ENCODE measurements at places on chromosomes 2 and 18.

DNA sequence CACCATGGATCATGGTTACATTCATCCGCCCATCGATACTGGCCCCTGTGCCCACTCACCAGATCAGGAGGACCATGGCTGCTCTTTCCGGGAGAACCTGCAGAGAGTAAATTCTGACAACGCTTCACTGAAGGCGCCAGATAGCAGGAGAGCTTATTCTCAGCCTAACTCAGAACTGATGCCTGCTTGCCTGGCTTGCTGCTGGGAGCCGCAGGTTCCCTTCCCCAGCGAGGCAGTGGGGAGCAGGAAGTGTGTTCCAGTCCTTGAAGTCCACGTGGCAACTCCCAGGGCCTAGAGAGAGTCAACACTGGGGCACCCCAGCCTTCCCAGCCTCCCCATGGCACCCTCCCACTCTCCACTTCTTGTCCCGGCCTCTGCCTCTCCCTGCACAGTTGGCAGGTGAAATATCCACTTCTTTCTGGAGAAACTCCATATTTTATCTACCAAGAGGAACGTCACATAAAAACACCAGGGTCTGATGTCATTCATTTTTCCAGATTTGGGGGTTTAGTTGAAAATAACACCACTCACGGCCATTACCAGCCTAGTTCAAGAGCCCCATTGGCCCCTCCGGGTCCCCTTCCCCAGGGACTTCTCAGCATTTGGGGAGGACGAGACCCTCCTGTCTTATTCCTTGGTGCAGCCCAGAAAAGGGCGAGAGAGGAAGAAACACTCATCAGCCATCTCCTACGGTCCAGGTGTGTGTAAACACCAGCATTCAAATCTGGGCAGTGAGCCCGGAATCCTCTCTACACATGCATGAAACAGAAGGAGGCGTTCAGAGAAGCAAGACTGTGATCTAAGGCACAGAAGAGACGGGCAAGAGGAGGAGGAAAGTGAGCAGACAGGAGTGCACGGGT lies 3.5 kb upstream of the TUBB6 start:
- peaks cover 7% of the 10 kb centered on the region for H3K36me3 ChIP-seq
- H3K4me3 ChIP-seq = peak overlapping the region; percentile 35
- peaks cover 25% of the 10 kb centered on the region for H3K4me1 ChIP-seq
- peaks cover 18% of the 10 kb centered on the region for H3K27me3 ChIP-seq
- H3K27ac ChIP-seq = no peak overlapping the region

DNA sequence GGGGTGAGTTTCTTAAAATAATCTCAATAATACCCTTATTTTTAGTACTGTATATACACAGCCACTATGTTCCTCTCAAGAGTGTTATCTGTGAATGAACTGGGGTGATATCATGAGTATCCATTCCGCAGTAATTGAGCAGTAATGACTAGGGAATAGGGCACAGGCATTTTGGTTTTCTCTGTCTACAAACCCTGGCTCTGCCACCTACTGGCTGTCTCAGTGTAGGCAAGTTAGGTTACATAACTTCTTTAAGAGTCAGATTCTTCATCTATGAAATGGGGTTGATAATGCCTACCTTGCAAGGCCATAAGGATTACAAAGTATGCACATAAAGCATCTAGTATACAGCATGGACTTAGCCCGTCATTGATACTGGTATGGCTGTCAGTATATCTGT lies 555.8 kb downstream of the NRXN1 start:
- no peaks in the 10 kb centered on the region for H3K27me3 ChIP-seq
- H3K4me1 ChIP-seq = peaks cover 4% of the 10 kb centered on the region

DNA sequence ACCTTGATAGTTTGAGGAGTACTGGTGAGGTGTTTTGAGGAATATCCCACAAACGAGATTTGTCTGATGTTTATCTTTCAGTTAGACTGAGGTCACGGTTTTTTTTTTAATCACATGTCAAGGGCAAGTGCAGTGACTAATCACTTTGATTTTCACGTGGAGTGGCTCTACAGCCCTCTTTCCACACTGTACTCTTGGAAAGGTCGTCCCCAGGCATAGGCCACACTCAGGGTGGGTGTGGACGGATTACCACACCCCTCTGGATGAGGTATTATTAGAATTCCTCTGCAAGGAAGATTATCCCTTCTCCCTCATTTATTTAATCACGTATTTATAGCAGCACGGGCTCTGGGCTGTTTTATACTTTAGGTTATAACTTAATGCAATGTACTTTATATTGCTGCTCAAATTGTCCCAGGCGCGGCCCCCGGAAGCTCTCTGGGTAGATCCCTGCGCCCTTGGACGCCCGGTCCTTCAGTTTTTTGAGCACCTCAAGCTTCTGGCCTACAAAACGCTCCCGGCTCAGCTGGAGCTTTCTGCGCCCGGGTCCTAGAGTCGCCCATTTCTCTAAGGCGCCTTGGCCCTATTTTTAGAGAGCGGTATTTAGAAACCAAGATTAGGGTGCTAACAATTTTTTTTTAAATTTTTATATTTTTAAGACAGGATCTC lies 515 bp upstream of the PLEKHB2 start:
- no peak for DNase-seq
- no peaks in the 10 kb centered on the region for H3K36me3 ChIP-seq

DNA sequence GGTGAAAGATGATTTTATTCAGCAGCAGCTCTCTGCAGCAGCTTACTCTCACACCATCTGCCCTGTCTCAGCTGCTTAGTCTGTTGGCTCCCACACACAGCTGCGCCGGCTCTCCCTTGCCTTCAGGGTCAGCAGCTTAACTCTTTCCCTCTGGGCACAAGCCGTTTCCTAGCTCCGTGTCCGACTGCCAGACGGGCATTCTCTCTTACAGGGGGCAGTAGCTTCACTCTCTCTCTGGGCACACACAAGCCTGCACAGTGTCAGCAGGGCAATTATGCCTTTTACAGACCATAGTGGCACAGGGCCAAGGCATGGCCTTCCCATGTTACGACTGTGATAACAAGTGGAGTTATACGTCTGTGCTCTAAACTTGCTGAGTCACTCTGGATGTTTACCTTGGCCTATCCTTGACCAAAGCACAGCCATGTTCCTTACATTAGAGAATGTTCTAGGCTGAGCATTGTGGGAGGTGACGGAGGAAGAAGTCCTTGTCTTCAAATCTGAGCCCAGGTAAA lies 31.7 kb downstream of the PCARE start:
- H3K36me3 ChIP-seq = no peaks in the 10 kb centered on the region
- no peak overlapping the region for H3K27ac ChIP-seq
- no peaks in the 10 kb centered on the region for H3K27me3 ChIP-seq
- no peak overlapping the region for H3K4me3 ChIP-seq
- no peak for DNase-seq

DNA sequence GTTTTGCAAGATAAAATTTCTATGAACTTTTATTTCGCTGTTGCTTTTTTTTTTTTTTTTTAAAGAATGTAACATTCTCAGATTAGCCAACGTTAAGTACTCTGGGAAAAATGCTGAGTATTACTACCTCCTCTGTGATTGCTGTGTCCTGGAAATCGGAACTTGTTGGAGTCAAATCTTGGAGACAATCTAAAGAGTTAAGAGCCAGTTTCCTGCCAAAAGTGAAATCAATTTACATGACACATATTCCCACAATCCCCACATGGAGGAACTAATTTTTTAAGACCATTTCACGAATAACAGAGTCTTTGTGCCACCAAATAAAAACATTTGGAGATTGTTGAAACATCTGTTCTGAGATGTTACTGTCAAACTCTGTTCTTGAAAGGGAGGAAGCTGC lies 127.8 kb downstream of the MEP1B start:
- H3K4me3 ChIP-seq = no peak overlapping the region
- no peak overlapping the region for H3K27ac ChIP-seq
- peaks cover 3% of the 10 kb centered on the region for H3K4me1 ChIP-seq
- DNase-seq = no peak
- H3K27me3 ChIP-seq = peaks cover 4% of the 10 kb centered on the region

- H3K4me1 ChIP-seq = peaks cover 20% of the 10 kb centered on the region
- H3K27ac ChIP-seq = no peak overlapping the region
- H3K36me3 ChIP-seq = no peaks in the 10 kb centered on the region
- peaks cover 4% of the 10 kb centered on the region for H3K27me3 ChIP-seq
Measured at GRCh38 chr18:75273817-75274216, 63.2 kb downstream of the TSHZ1 start.

DNA sequence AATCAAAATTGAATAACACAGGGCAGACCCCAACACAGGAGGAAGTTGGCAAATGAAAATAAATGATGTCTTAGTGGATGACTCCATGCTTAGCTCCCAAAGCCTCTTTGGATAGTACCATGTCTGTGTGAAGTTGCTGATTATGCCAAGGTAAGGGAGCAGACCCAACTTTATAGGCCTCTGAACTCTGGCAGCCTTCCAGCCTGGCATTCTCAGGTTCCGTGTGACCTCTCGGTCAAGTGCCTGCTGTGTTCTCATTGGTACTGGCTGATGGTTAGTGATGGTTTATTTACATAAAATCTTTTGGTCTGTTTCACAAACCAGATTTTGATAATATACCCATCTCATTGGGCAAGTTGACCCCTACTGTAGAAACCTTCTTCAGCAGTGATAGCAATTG lies 112.2 kb upstream of the TTC39C start:
- H3K4me3 ChIP-seq = no peak overlapping the region
- peaks cover 6% of the 10 kb centered on the region for H3K4me1 ChIP-seq
- DNase-seq = no peak
- H3K36me3 ChIP-seq = no peaks in the 10 kb centered on the region
- no peaks in the 10 kb centered on the region for H3K27me3 ChIP-seq

DNA sequence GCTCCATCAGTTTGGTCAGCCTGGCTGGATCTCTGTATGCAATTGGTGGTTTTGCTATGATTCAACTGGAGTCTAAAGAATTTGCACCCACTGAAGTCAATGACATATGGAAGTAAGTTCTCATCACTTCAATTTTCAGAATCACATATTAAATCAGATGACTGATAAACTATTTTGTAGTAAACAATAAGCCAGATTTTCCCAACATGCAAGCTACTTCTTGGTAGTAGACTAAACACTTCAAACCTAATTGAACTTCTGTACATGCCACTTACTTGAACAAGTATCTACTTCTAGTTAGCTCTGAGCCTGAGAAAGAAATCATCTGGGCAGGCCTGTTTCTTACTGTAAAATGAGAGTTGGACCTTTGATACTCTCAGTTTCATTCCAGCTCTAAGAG lies 11.4 kb downstream of the KLHL41 start:
- no peaks in the 10 kb centered on the region for H3K27me3 ChIP-seq
- H3K4me3 ChIP-seq = no peak overlapping the region
- H3K36me3 ChIP-seq = no peaks in the 10 kb centered on the region
- no peaks in the 10 kb centered on the region for H3K4me1 ChIP-seq
- H3K27ac ChIP-seq = no peak overlapping the region
- no peak for DNase-seq

GRCh38 chr18:54386043-54386442 lies 28.3 kb downstream of the C18orf54 start:
- no peak for DNase-seq
- H3K4me1 ChIP-seq = peaks cover 4% of the 10 kb centered on the region
- H3K27ac ChIP-seq = no peak overlapping the region
- H3K27me3 ChIP-seq = no peaks in the 10 kb centered on the region
- H3K4me3 ChIP-seq = no peak overlapping the region
- peaks cover 5% of the 10 kb centered on the region for H3K36me3 ChIP-seq

DNA sequence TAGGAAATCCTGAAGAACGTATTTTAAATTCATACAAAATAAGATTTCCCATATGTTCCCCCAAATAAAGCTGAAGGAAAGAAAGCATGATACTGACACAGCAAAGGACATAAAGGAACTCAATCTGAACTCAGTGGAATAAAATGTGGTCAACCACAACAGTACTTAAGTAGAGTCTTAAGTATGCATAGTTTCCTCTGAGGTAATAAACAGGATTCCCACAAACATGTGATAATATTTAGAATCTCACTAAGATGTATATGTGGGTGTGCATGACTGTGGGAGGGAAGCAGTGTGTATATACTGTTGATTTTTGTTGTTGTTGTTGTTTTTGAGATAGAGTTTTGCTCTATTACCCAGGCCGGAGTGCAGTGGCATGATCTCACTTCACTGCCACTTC lies 69.3 kb downstream of the NOL10 start:
- H3K36me3 ChIP-seq = peaks cover 31% of the 10 kb centered on the region
- peaks cover 6% of the 10 kb centered on the region for H3K27me3 ChIP-seq
- peaks cover 10% of the 10 kb centered on the region for H3K4me1 ChIP-seq
- H3K27ac ChIP-seq = no peak overlapping the region

GRCh38 chr2:142754182-142754581 lies 123.3 kb upstream of the KYNU start:
- no peak overlapping the region for H3K4me3 ChIP-seq
- no peaks in the 10 kb centered on the region for H3K4me1 ChIP-seq
- no peak for DNase-seq
- no peaks in the 10 kb centered on the region for H3K36me3 ChIP-seq
- H3K27ac ChIP-seq = no peak overlapping the region
- H3K27me3 ChIP-seq = peaks cover 1% of the 10 kb centered on the region

GRCh38 chr2:145546091-145546490 lies 1026.2 kb upstream of the ZEB2 start:
- no peaks in the 10 kb centered on the region for H3K27me3 ChIP-seq
- peaks cover 12% of the 10 kb centered on the region for H3K4me1 ChIP-seq
- H3K27ac ChIP-seq = no peak overlapping the region
- H3K36me3 ChIP-seq = no peaks in the 10 kb centered on the region
- no peak for DNase-seq

DNA sequence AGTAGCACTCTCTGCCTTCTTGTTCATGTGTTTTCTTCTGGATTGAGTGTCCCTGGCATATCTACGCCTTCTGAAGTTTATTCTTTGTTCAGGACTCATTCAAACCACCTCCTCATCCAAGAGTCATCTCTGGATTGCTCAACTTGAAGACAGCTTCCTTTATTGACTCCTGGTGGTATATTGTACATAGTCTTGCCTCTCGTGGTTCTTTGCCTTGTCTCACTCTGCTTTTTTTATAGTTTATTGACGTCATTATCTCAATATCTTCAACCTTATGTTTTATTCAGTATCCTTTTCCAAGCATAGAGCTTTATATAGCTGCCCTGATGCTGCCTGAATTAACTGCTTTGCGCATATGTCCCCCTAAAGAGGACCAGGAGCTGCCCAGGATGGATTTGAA lies 161.7 kb downstream of the INSIG2 start:
- DNase-seq = no peak
- H3K4me3 ChIP-seq = no peak overlapping the region
- no peak overlapping the region for H3K27ac ChIP-seq
- H3K36me3 ChIP-seq = no peaks in the 10 kb centered on the region
- peaks cover 9% of the 10 kb centered on the region for H3K4me1 ChIP-seq
- peaks cover 2% of the 10 kb centered on the region for H3K27me3 ChIP-seq

- H3K4me3 ChIP-seq = peak overlapping the region; percentile 24
- peaks cover 31% of the 10 kb centered on the region for H3K36me3 ChIP-seq
- no peak overlapping the region for H3K27ac ChIP-seq
- DNase-seq = no peak
- H3K4me1 ChIP-seq = peaks cover 40% of the 10 kb centered on the region
Measured at GRCh38 chr2:69639266-69639665, 4.3 kb downstream of the AAK1 start.

DNA sequence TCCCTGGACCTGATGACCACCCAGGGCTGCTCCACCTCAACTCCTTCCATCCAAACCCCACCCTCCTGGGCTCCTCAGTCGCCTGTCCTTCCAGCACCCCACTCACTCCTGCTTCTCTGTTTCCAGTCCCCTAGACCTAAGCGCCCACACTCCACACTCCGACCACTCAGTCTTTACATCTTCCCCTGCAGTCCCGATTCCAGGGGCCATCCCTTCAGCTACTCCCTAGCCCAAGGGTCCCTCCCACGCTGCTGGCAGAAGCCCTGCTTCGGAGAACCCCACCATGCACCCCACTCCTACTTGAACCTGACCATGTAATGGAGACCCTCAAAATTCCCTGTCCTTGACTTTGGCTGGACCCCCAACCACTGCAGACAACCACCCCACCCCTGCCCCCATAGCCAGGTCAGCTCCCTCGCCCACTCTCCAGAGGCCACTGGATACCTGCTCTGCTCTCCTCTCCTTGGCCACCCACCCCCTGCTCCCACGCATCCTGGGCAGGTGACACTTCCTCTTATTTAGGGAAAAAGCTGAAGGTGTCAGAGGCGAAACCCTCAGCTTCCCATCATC lies 28.2 kb downstream of the EMX1 start:
- peaks cover 10% of the 10 kb centered on the region for H3K27me3 ChIP-seq
- peaks cover 8% of the 10 kb centered on the region for H3K4me1 ChIP-seq

Data from endothelial cell (in vitro differentiated cells).